ENCODE measurements at places on chromosomes 4 and X.

DNA sequence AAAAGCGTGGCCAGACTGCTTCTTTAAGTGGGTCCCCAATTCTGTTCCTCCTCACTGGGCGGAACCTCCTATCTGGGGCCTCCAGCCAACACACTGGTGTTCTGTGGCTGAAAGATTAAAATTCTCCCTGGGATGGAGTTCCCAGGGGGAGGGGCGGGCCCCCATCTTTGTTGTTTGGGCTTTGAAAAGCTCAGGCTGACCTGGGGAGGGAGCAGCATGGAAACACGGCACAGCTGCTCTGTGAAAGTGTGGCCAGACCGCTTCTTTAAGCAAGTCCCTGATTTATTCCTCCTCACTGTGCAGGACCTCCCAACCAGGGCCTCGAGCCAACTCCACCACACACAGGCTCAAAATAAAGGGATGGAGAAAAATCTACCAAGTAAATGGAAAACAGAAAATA, 219.5 kb downstream of the TMEM47 start:
- no peak for DNase-seq

GRCh38 chr4:168694667-168695066, 197.8 kb downstream of the PALLD start:
- no peak for DNase-seq

DNA sequence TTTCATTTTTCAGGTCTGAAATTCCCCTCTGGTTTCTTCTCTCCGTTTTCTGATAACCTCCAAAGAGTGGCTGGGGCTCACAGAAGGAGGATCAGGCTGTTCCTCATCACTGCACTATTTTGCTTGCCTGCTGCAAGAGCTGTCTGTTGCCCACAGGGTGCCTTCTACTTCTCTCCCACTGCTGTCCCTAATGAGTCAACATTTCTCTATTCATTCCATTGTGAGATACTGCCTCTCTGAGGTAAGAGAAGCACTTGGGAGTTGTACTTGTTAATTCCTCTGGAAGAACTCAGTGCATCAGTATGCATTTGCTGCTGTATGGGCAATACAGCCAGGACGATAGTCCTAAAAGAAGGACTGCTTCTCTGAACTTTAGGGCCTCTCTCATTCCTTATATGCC, 34.8 kb downstream of the CT47B1 start:
- DNase-seq, result no peak

GRCh38 chr4:139922406-139923024, 231.5 kb downstream of the MAML3 start:
- no peak for DNase-seq

DNA sequence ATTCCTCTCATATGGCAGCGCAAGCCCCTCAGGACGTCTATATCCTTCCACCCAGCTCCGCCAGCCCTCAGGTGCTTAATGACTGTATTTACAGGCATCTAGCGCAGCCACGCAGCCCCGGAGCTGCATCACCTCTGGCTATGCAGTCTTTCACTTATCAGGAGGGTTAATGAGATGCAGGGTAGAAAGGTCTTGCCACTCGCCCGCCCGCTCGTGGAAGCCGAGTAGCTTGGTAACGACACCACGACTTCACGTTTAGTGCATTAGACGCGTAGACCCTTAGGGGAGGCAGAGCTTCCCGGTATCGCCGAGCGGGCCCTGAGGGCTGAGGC, 1.5 kb upstream of the SLC16A2 start:
- DNase-seq, result no peak

DNA sequence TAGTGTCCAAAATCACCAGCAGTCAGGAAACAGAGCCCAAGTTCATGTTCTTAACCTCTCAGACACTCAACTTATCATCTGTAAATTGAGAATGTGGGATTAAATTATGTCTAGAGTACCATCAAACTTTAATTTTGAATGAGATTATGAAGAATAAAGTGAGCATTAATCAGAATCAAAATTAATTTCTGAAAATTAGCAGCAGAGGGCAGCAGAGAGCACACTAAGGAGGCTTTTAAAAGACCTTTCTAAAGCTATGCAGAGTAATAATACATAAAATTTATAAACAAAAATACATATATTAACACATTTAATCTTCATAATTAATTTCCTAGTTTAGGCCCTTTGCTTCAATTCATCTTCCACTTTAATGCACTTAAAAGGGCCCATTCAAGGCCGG, 7.1 kb downstream of the TASL start:
- DNase-seq, result peak; percentile 26

GRCh38 chr4:165328708-165329107, 1.2 kb downstream of the MSMO1 start:
- no peak for DNase-seq

DNA sequence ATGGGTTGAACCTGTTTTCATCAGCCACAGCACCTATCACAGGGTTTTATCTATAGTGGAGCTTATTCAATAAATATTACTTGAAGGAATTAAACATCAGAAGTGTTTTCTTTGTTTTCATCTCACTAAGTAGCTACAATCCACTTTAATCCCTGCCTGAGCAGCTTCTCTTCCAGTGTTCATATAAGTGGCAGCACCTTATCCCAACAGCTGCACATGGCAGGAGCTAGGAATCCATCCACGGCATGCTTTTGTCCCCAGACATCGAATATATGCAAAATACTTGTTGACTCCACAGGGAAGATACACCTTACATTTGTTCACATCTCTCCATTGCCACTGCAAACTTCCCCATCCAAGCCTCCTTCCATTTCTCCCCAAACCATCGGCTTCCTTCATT, 549.8 kb upstream of the FAM241A start:
- no peak for DNase-seq

- DNase-seq, result no peak
Observed at GRCh38 chr4:114326358-114326757, 272.2 kb upstream of the UGT8 start.

DNA sequence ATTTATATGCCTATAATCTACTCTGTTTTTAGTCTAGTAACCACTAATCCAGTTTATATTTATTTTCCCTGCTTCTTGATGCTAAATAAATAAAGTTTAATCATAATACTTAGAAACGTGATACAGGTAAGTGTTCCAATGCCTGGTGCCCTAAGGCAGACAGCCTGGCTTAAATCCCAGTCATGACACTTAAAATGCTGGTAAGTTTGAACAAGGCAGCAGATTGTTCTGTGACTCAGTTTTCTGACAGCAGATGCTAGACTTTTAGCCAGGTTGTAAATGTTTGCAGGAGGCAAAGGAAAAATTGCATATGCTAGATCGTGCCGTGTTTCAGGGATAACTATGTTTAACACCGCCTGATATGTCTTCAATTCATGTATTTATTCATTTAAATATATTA, 2661.6 kb downstream of the PCDH7 start:
- DNase-seq, result no peak

GRCh38 chrX:51889851-51890250, 3.6 kb upstream of the MAGED1 start:
- no peak for DNase-seq

- DNase-seq, result no peak
Observed at GRCh38 chr4:90181644-90182043, 54.5 kb downstream of the CCSER1 start.

GRCh38 chr4:55592014-55592413, at the start of gene PDCL2:
TSS of gene PDCL2 (minus strand) at chr4:55592245. CDS start at chr4:55592109, 136 bp downstream.
- no peak for DNase-seq

- no peak for DNase-seq
Observed at GRCh38 chr4:89308161-89308500, 531 bp upstream of the GPRIN3 start.

DNA sequence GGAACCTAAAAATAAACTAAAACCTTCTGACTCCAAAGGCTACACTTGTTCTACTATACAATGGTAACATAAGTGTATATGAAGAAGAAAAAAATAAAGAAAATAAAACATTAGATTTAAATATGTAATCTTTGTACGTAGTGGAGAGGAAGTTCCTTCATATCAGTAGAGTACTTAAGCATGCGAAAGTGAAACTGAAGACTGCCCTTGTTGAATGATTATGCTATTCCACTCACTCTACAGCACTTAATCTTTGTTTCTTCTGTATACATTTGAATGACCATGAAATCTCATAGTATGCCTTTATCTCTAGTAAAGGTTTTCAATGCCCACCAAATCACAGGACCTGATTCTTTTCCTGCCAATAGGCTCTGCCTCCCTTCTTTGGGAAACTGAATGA, 78.9 kb downstream of the NDST3 start:
- DNase-seq, result no peak

DNA sequence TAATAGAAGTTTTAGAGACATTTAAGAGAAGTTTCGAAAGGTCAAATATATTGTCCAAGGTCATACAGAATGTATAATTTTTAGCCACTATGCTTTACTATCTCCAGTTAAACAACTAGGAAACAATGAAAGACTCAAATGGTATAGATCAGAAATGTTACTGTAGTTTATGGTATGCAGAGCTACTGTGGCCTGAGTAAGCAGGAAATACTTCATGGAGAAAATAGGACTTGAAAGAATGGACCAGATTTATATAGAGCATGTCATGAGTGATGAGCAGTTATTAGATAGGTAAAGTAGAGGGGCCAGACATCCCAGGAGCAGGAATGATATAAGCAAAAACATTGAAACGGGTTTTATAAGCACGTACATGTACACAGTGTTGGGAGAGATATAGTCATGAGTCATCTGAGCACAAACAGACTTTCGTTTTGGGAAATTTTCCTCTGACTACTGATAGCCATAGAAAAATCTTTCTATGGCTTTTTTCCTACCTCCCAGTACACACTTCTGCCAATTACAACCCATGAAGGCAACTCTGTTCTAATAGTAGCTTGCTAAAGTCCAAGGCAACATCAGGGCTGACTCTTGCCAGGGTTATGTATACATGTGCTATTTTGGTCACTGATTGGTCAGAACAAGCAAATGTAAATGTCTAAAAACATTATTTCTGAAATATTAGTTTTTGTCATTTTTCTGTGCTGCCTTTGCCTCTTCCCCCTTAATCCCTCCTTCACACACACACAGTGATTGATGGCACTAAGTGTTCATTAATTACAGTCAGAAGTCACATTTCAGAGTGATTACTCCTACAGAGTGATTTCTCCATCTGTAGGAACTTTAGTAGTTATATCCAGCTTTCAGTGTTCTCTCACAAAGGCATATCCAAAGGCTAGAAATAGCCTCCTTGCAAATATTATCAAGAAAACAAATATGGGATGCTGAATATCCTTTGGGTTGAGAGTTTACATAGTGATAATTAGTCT, 198.7 kb downstream of the ENOX2 start:
- no peak for DNase-seq

DNA sequence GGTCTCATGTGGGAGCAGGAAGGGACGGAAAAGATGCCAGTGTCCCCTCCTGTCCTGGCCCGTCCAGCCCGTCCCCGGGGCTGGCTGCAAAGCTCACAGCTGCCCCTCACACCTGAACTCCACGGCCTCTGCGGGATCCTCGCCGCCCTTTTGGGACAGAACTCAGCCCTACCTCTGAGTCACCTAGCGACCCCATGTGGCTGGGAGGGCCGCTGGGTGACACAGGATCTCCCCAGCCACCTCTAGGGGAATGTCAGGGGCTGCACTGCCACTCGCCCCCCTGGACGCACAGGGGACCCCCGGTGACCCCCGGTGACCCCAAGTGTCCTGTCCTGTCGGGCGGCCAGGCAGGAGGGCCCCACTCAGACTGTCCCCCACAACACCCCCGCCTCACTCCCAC, 748 bp downstream of the FAM9B start:
- no peak for DNase-seq

- DNase-seq, result no peak
Observed at GRCh38 chr4:156237231-156237630, 283.6 kb upstream of the CTSO start.

GRCh38 chrX:19660604-19661255, 145.4 kb upstream of the MAP3K15 start:
- DNase-seq, result no peak

- no peak for DNase-seq
Observed at GRCh38 chr4:41927796-41928499, 7.3 kb upstream of the TMEM33 start.

DNA sequence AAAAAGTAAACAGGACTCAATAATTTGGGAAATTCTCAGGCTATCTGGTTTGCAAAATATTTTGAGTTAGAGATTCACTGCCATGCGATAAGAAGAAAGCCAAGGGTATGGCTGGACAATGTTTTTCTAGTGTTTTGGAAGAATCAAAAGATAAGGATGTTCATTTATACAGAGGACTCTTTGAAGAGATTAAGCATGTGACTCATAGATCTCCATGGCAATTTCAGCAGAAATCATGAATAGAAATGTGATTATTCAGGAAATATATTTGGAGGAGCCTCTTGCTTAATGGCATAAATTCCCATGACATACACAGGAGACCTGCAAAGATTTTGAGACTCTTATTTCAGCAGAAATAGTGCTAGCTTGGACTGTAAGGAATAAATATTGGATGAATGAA, 16.7 kb upstream of the FRAS1 start:
- no peak for DNase-seq

DNA sequence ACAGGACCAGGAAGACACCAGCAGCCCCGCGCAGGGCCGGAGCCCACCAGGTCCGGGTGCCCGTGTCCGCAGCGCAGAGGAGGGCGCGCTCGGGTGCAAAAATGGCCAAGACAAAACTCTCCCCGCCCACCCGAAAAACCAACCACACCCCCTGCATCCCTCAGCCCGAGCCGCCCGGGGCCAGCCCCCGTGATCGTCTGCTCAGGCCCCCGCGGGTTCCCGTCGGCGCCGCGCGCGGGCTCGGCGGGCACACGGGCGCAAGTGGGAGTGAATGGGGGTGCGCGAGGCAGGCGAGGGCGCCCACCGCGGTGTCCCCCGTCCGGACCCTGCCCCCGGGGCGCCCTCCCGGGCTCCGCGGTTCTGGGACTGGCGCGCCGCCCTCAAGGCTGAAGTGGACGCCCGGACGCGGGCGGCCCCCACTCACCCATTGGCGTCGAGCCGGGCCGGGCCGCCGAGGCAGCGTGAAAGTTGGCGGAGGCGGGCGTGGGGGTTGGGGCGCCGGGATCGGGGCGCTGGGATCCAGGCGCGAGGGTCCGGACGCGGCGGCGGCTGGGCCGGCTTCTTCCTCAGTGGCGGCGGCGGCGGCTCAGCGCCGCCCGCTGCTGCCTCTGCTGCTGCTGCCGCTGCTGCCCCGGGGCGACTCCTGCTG, 393 bp downstream of the SH3KBP1 start:
- DNase-seq, result no peak

DNA sequence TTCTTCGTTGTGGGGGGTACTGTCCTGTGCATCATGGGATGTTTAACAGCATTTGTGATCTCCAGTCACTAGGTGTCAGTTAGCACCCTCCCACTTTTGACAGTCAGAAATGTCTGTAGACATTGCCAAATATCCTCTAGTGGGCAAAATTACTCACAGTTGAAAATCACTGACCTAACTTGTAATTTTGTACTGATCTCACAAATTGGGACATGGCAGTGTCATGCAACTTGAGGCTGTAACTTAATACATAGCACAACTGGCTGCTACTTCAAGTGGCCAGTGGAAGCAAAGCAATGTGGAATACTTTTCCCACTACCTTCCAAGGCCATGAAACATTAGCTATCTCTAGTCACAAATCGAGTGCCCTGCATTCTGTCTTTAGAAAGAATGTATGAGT, 23.2 kb upstream of the TSPAN7 start:
- no peak for DNase-seq

DNA sequence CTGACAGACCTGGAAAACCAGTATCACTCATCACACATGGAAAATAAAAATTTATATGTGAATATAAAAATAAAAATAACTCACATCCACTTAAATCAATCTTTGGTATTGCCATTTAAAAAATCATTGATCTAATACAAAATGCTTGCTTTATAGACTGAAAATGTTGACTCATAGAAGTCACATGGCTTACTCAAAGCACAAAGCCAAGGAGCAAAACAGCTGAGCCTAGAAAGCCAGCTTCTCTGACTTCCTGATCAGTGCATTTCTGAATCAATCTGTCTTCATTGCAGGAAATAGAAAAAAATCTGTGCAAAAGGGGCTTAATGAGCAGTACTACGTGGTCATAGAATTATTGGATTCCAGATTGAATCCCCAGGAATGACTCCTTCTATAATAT, 176.9 kb upstream of the HS3ST1 start:
- DNase-seq, result no peak
